ENCODE measurements at places on chromosomes 16 and 17.

- DNase-seq: no peak
Observed at GRCh38 chr17:57889892-57890856, 40.3 kb upstream of the MRPS23 start.

- DNase-seq: no peak
Observed at GRCh38 chr17:57246257-57246656, 10.1 kb upstream of the MSI2 start.

DNA sequence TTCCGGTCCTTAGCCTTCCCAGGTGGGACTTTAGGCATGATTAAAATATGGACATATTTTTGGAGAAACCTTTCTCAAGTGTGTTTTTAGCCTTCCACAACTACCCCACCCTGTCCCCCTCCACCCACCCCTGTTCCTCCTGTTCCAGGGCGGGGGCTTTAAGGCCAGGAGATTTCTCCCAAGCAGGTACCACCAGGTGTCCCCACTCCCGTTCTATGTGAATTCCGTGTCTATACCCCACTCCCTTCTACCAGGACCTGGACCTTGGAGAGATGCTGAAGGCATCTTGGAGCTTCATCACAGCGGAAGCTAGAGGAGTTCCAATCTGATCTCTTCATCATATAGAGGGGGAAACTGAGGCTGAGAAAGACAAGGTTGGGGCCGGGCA lies 9.7 kb downstream of the CA4 start:
- no peak for DNase-seq

GRCh38 chr17:74497471-74497870 lies 31.0 kb downstream of the CD300A start:
- DNase-seq: no peak

DNA sequence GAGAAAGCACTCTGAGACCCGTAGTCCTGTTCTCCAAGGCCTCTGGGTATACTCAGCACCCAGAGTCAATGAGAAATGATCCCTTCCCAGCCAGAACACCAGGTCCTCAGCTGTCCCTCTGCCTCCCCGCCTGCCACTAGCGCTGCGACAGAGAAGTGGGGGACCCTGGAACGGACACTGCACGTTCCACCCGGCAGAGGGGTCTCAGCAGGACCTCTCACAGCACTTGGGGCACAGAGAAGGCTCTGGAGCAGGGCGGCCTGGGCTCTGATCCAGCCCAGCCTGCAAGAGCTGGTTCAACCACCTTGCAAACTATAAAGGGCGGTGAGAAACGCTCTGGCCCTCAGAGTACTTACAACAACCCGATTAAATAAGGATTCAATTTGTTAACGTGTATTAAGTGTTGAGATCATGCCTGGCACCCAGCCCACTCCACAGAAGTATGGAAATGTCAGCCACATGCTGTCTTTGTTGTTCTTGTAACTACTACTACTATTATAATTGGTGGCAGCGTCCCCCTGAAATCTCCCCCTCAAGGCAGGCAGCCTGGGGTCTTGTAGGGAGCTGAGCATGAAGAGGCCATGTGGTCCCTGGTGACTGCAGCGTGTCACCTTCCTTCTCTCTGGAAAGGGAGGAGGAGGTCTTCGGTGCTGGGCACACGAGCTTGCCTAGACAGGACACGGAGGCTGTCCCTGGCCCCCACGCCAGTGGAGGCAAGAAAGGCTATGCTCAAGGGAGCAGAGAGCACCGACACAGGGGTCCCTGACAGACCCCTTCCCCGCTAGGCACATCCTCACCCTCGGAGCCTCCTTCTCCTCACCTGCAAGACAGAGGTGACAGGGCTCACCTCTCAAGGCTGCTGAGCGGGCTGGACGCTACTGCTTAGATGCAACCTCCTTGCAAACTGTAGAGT lies 2.4 kb downstream of the OSGIN1 start:
- no peak for DNase-seq

GRCh38 chr17:37047631-37048104 lies 98.9 kb downstream of the AATF start:
- peak; percentile 87 for DNase-seq

DNA sequence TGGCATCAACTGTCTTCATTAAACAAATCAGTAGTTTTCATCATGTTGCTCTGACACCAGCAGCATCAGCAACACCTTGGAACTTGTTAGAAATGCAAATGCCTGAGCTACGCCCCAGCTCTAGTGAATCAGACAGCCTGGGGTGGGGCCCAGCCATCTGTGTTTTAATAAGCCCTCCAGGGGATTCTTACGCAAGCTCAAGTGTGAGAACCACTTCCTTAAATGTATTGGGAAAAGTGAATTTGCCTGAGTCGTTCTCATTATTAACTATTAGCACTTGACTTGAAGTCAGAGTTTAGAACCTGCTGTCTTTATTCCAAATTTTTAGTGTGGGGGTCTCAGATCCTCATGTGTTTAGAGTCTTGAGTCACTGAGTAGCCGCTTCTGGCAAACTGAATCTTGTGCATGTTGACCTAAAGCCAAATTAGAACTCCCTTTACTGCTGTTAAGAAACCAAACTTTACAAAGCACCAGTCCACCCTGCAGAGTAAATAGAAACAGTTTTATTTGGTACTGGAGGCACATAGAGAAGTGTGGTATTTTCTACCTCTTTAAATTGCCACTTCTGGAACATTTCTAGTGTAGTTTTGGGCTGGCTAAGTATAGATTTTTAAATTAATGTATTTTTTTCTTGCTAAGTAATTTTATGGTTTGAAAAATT lies 137.4 kb upstream of the COX10 start:
- no peak for DNase-seq

Measured in activated CD4-positive, alpha-beta T cell treated with anti-CD3 and anti-CD28 coated beads, Interleukin-2, Interleukin-6, amounts not matched to agents 100 ng/mL and 50 ng/mL, durations not matched to agents 16 hours and 8 hours (primary cell).